Suppressor macrophage (primary cell): ENCODE measurements at places on chromosomes 2 and 18.

DNA sequence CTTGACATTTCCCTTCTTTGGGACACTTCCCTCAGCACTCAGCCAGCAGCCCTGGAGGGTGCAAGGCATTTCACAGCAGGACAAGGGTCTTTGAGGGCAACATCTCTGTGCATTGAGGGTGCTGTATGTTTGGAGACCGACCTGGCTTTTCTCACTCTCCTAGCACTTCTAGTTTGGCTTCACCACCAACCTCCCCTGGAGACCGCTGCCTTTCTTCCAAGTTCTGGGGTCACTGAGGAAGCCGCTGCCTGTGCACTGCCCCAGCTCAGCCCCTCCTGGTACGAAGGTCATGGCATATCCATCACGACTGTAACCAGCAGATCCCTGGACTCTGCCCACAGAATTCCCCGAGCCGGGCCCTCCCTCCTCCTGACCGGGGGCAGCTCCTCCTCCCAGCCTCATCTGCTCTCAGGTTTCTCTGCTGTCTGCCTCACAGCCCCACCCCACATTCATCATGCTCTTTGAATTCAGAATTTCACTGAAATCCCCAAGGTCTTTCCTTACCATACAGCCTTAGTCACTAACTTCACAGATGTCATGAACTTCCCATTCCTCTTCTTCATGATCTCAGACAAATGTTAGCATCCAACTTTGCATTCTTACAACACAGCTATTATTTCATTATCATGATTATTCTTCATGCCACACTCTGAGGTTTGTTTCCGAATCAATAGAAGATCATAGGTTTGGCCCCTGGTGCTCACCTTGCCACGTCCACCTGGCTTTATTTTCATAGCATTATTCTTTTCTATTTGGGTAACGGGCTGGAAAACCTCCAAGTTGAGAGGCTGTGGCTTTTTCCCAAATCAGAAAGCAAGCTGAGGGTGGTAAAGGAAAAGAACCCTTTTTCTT is 113.0 kb upstream of the COPS8 start:
- peak; percentile 79 for DNase-seq

DNA sequence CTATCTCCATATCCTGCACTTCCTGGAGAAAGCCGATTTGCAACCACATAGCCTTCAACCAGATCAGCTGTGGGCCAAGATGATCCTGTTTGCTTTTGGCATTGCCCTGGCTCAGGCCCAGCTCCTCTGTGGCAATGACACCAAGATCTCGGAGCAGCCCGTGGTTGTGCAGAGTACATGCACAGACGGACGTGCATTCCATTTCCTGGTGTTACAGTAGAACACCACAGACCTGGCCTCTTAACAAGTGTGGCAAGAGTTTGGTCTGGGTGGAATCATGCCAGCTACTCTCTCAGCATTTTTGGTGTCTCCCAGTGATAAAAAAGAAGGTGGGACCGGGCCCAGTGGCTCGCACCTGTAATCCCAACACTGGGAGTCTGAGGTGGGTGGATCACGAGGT is 20.0 kb downstream of the MALT1 start:
- DNase-seq = no peak

- peak; percentile 69 for DNase-seq
These were observed 128.5 kb downstream of the RAPGEF4 start for GRCh38 chr2:172864182-172864581.

DNA sequence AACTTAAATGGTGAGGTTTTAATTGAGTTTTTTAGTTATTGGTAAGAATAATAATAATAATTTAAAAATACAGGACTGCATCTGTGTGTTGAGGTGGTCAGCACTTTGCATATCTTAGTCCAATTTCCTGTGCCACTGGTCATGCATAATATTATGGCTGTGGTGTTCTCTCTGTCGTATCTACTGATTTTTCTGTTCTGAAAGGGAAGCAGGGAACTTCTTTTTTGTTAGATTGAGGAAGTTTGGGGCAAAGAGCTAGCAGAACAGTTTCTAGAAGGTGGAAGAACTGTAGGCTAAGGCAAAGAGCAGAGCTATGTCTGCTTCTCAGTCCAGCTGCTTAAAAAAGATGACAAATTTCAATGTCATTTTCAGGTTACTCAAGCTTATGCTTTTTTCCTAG is 74.3 kb downstream of the XRCC5 start:
- peak; percentile 85 for DNase-seq

- no peak for DNase-seq
These were observed 217.6 kb downstream of the BABAM2 start for GRCh38 chr2:28108143-28108542.

- DNase-seq = no peak
These were observed 97.6 kb downstream of the GRB14 start for GRCh38 chr2:164523726-164524125.

DNA sequence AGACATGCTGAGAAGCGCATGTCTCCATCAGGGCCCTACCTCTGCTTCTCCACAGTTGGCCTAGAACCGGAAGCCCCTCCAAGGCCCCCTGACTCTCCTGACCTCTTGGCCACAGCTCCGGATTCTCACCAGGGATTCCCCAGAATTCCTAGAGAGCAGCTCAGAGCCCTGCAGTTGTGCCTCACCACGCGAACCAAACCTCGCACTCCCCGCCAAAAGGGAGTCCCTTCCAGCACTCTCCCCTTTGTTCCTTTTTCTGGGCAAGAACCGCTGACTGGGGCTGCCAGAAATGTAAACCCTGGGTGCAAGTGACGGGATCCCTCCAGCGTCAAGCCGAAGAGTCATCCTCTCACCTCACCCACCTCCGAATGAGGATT is 36.7 kb downstream of the AFF3 start:
- DNase-seq = peak; percentile 10

DNA sequence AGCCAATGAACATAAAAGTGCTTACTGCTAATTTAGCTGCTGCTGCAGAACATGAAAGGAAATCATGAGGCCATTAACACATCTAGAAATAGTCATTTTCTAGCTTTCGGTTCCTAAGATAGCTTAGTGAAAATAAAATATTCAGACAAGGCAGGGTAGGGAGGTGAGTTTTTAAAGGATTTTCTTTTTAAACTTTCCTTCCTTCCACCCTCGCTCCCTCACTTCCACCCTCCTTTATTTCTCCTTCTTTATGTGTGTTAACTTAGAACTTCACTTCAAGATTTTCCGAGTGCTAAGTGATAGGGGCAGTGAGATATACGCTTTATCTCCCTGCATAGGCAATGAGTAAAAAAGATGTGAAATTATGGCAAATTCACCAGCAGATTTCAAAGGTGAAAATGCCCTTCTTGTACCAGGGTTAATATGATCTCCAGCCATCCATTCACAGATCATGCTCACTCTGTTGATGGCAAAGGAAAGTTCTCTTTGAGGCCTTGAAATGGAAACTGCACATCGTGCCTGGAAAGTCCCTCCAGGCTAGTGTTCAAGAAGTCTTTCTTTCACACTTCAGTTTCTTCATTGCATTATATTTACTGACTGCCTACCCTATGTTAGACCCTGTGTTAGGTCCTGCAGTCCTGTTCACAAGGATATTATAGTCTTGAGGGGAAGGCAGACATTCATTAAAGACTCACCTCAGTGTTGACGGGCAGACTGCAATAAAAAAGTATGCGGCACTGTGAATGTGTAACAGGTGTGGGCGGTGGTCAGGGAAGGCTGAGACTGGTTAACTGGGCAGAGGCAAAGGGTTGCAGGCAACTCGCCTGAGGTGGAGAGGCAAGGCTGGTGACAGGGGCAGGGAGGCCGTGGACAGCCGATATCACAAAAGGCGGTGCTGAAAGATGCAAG is 200.8 kb downstream of the PLCL1 start:
- DNase-seq = no peak

DNA sequence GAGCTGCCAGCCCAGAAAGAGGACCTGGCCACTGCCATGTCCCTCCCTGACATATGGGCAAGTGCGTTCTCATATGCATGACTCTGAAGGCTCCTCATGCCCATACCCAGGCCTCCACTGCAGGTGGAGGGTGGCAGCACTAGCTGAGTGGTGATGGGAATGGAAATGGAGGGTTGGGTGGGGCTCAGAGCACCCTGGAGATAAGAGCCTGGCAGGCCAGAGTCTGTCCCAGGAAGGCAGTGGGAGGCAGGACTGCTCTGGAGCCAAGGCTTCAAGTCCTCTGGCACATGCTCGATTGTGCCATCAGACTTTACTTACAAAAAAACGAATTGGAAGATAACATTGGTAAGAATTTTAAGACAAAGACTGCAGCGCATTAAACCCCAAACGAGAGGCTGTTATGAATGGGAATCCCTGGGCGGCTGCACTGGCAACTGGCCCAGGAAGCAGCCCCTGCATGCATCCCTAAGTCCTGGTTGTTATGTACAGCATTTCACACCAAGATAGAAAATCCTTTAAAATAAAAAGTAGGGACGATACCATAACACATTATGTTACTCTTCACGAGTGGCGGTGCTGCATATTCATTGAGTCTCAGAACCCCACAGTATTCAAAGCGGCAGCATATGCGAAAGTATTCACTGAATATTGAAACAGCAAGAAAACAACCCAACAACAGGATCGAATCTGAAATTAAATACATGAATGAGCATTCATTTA is 81.7 kb upstream of the FAM98A start:
- DNase-seq = no peak
